ENCODE measurements at places on chromosomes 2 and 18.

GRCh38 chr2:43458014-43458628 lies 137.7 kb downstream of the THADA start:
- DNase-seq: peak; percentile 57

DNA sequence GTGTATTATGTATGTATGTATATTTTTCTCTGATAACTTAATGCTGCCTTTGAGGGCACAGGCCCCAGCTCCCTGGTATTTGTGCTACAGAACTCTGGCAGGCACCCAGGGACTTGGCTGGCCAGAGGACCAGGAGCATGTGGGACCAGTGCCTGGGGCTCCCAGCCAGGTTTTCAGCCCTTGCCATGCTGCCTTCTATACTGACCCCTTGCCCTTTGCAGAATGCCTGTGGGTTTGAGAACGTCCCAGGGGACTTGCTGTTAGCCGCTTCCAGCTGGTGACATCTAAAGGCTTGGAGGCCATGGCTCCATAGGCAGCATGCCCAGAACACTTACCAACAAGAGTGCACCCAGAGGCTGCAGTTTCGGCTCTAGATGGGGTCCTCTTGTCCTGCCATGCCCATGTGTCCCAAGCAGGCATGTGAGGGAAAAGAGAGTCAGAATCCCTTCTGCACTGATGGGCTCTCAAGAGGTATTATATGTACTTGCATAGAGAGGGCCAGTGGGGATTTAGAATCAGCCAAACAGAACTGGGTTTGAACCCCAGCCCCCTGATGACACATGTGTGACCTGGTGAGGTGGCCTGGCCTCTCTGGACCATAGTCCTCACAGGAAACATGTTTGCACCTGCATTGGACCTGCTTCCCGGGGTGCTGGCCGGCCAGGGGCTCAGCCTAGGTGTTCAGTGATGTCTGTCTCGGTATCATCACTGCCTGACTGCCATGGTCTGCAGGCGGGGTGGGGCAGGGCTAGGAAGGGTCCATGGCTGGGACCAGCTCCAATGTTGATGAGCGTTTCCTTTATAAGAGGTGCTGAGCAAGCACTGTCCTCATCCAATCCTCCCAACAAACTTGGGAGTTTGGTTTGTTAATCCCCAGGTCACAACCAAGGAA lies 119.2 kb upstream of the FHL2 start:
- peak; percentile 57 for DNase-seq

GRCh38 chr2:128317181-128317898 lies 1.3 kb downstream of the HS6ST1 start:
- DNase-seq: no peak

- no peak for DNase-seq
Observed at GRCh38 chr18:68121826-68122225, 593.1 kb downstream of the TMX3 start.

- peak; percentile 29 for DNase-seq
Observed at GRCh38 chr2:162333968-162334367, 10.0 kb upstream of the GCA start.

- DNase-seq: no peak
Observed at GRCh38 chr2:70517804-70518203, 35.8 kb downstream of the TGFA start.

DNA sequence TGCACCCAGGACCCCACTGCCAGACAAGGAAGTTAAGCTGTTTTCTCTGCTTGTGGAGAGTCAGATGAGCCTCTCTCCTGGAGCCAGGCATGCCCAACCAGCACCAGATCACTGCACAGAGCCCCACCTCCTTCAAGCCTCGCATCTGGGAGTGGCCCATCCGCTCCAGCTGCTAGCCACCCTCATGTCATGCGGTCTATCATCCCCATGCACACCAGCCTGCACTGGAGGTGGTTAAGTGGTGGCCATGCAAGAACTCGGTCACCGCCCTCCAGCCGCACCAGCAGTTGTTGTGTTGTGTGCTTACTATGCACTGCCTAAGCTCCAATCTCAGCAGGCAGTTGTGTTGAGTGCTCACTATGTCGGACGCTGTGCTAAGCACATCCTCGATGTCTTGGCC lies 177.9 kb upstream of the SLC14A2 start:
- no peak for DNase-seq

GRCh38 chr2:168136392-168136977 lies 110.9 kb downstream of the STK39 start:
- peak; percentile 81 for DNase-seq

GRCh38 chr18:55287149-55287806 lies 300.7 kb downstream of the TCF4 start:
- DNase-seq: no peak

DNA sequence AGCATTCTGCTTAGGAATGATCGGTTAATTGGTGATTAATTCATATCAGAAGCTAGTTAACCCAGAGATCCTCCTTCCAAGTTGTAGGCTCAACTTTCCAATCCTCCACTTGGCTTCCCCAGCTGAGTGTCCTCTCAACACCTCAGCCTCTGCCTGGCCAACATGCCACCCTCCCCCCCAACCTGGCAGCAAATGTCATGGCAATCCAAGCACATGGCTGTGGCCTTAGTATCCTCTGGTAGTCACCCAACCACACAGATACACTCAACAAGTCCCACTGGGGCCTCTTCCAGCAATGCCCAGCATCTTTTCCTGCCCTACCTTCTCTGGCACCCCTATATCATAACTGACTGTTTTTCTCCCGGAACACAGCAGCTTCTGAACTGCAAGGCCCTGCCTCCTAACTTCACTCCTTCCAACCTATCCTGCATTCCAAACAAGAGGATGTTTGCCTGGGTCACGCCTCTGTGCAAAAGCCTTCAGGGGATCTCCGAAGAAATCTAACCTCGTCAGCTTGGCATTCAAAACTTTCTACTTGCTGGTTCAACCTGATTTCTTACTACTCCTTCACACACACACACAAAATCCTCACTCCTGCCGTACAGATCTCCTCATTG lies 195.0 kb downstream of the CYP26B1 start:
- DNase-seq: peak; percentile 25

DNA sequence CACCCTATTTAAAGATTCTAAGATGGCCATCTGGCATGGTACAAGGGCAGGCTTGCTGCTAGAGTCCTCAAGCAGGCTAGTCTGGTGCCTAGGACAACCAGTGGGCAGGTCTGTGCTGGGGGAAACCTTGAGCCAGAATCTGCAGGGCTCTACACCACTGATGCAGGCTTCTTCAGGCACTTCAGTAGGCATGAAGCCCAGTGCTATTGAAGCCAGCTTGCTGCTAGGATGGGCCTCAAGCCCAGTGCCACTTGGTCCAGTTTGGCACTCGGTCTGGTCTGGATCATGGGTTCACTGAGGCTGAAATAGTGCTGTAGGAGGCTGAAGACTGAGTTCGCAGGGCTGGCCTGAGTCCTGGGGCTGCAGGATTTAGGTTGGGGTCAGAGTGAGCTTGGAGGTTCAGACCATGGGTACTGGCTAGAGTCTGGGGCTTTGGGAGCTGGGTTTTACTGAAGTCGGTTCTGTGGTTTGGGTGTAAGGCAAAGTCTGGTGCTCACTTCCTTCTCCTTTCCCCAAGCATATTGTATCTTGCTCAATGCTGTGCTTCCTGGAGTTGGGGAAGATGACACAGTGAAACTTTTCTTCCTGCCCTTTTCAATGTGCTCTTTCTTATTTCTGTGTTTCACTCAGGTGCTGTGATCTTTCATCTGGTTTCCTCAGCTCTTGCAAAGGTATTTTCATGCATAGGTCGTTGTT lies 41.2 kb downstream of the SP100 start:
- no peak for DNase-seq

GRCh38 chr2:216426166-216426777 lies 14.0 kb downstream of the SMARCAL1 start:
- no peak for DNase-seq
